Skin of body (tissue), 3 donors: ENCODE measurements at places on chromosomes 6 and 20. TPM values are rescaled to one million over a fixed set of nuclear protein-coding genes. Genes with fewer than 3 reads are reported as not detected.
A peak's percentile ranks its signal among the peaks of the same experiment; 100 is the strongest.

The FAM209B gene
- not detected for total RNA-seq

The FAM83B gene
- total RNA-seq = 47.7 TPM

- DNase-seq = peak; percentile 47
Observed at GRCh38 chr20:44211177-44212039, 837 bp upstream of the OSER1 start.

The PLTP gene
- total RNA-seq = 27.1 TPM

- no peak for DNase-seq
Observed at GRCh38 chr6:18997375-18997826, 610.3 kb downstream of the RNF144B start.

The WFDC11 gene
- total RNA-seq = not detected

The BPIFA1 gene
- total RNA-seq = not detected

DNA sequence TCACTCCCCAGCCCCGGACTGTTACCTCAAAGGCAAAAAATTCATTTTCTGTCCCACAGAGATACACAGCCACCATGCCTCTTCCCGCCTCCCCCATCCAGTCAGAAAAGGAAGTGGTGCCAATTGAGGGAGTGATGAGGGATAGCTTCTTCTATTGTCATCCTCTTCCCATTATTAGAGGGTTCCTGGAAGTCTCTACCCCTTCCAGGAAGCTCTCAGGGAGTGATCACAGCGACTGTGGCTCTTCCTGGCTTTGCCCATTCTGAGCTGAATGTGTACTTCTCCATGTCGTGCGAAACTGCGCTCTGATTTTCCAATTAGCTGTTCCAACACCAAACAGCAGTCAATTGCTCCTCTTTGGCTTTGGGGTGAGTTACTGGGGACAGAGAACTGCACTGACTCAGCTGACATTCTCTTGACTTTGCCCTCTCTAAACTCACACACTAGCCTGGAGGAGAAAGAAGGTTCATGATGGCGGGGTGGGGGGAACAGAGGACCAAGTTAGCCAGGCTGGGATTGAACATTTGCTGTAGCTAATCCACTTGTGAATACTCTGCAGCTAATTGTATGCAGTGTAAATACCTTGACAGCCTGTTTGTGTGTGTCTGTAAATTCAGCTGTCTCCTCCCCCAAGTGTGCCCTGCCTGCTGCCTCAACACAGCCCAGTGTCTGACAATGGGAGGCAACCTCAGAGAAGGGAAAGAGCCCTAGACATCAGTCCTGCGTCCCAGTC is 2.4 kb upstream of the MDGA1 start:
- no peak for DNase-seq

GRCh38 chr20:1334370-1334731 is 5.4 kb upstream of the SDCBP2 start:
- no peak for DNase-seq

The VWA7 gene
- total RNA-seq = 0.99 TPM

DNA sequence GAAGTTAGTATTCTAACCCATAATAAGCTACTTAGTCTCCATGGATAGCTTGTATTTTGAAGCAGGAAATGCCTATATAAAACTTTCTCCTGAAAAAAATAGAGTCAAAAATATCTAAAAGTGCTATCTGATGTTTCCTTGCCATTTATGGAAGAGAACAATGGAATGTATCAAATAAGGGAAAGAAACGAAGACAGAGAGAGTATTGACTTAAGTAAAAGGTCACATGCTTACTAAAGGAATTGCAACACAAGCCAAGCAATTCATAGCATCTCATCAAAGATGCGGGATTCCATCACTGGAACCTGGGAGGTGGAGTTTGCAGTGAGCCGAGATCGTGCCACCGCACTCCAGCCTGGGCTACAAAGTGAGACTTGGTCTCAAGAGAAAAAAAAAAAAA is 112.9 kb upstream of the DTNBP1 start:
- no peak for DNase-seq

The GNAS-AS1 gene
- 1.3 TPM for total RNA-seq

The MSH5 gene
- 9.1 TPM for total RNA-seq

- no peak for DNase-seq
Observed at GRCh38 chr6:3627501-3627900, 124.0 kb downstream of the PXDC1 start.

DNA sequence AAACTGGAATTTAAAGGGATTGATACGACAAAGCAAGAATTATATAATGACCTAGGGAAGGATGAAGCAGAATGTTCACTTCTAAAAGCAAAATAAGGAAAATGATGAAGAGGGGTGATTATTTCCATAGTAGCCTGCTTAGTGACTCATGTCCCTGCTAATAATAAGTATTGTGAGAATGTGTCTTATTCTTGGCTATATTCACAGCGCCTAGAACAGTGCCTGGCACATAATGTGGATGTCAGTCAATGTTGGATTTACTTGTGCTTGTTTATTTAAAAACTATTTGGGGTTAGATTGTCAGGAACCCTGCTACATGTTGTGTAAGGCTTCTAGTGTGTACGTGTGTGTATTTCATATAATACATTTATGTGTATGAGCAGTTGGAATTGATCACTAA is 85.1 kb downstream of the ZFAND3 start:
- no peak for DNase-seq

The OXT gene
- not detected for total RNA-seq

- no peak for DNase-seq
Observed at GRCh38 chr6:72620871-72621290, 983 bp upstream of the KCNQ5 start.

GRCh38 chr20:37407019-37407566 is 61.2 kb downstream of the SRC start:
- DNase-seq = no peak

DNA sequence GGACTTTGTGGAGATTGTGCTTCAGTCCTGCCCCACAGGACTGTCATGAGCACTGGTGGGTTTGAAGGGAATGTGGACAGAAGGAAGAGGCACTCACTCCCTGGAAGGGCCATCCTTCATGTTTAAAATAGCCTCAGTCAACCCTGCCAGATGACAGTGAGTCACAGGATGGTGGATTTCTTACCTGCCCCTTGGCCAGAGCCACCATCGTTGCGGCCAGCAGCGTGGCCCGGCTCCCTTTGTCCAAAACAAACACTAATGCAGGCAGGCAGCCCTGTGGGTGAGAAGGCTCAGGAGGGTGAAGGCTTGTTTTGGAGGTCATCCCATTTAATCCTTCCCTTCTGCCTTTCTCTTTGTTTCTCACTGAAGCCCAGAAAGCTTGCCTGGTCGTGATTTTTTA is 422.7 kb downstream of the CD83 start:
- no peak for DNase-seq

GRCh38 chr6:34595332-34596184 is 39.4 kb upstream of the SPDEF start:
- DNase-seq = no peak

The BPIFB4 gene
- not detected for total RNA-seq

The EPPIN gene
- not detected for total RNA-seq

The RBM12 gene
- 39.2 TPM for total RNA-seq

The CYP24A1 gene
- 1.3 TPM for total RNA-seq

DNA sequence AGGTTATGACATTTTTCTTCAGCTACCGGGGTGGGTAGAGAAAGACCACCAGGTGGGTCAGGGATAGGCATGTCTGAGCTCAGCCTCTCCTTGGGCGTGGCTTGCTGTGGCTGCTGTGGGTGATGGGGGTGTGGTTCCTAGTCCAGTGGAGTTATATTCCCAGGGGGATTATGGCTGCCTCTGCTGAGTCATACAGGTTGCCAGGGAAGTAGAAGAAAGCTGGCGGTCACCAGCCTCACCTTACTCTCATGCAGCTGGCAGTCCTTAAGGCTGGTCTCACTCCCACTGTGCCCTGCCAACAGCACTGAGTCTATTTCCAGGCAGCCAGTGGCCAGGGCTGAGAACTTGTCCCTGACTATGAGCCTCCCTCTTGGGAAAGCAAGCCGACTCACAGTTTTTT is 130.0 kb downstream of the SCP2D1 start:
- DNase-seq = no peak

DNA sequence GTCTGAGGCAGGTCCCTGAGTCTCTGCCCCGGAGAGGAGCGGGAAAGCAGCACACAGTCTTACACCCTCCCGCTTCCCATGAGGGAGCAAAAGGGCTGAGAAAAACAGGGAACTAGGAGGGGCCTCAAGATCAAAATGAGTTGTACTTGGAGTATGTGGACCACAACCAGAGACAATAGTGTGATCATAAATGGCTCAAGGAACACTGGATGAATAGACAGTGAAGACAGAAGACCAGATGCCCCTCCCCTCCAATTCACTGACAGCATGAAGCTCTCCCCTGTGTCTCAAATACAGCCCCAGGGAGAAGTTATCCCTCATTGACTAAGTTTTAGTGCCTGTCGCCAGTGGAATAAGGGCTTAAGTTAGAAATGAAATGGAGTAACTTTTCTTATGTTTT is 191.0 kb downstream of the TFAP2A start:
- no peak for DNase-seq

GRCh38 chr6:10382728-10383330 is 32.0 kb downstream of the TFAP2A start:
- no peak for DNase-seq

The LKAAEAR1 gene
- 0.39 TPM for total RNA-seq

- no peak for DNase-seq
Observed at GRCh38 chr6:39217177-39217864, 12.0 kb downstream of the KCNK5 start.

- DNase-seq = no peak
Observed at GRCh38 chr20:329851-330232, 4.5 kb downstream of the SOX12 start.

The TMEM244 gene
- 4.2 TPM for total RNA-seq

DNA sequence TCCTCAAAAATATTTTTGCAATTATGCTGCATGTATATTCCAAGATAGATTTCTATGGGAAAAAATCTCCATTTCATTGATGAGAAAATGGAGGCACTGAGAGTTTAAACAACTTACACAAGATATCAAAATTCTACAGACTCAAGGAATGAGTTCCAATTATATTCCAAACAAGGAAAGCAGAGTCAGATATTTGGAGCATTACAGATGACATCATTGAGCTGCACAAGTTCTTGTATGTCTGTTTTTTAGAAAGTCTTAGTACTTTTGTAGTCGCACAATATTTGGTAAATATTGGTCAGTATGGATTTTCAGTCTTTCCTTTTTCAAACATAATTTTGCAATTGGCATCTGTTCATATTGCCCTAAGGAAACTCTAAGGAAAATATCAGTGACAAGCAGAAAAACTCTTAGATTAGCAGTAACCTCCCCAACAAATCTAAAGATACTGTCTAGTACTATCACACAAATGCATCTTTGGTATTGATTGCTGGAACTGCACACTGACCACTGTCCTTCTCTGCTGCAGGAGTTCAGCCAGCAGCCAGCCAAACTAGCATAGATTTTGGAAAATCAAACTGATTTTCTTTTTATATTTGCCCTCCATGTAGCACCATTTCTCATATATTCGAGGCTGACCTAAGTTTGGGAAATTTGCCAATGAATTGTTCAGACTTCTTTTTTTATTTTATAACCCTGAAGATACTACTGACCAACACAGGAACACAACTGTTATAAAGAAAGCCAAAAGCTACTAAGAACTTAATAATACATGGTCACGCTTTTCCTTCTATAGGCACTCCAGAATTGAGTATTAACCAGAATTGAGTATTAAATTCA is 51.7 kb upstream of the TBX18 start:
- DNase-seq = peak; percentile 12

DNA sequence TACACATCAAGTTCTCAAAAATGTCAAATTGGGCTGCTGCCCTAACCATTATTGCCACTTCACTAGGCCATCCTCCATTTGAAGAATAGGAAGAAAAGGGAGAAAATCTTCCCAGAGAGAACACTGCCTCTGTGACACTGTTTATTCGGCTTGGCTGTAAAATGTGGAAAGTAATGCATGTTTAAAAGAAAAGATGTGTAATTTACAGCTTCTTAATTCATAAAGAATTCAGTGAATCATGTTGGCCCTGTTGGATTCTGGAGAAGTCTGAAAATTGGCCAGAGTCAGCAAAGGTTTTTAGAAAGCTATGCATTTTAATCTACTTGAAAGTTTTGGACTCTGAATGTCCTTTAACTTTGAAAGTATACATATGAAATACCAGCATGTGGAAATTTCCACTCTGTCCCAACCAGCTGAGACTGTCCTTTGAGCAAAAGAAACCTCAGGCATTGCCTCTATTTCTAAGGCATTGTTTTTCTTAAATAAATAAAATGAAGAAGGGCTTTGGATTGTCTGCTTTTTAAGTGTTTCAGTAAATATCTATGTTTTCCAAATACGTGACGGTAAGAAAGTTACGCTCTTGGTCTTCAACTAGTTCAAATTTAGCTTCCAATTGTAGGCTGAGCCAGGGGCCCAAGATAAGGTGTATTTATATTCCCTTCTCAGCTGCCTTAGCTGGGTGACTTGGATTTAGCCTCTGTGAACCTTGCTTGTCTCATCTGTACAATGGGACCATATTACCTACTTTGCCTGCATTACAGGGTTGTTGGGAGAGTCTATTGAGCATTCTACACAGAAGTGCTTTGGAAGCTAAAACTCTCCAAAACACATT is 222.2 kb downstream of the UST start:
- peak; percentile 78 for DNase-seq

DNA sequence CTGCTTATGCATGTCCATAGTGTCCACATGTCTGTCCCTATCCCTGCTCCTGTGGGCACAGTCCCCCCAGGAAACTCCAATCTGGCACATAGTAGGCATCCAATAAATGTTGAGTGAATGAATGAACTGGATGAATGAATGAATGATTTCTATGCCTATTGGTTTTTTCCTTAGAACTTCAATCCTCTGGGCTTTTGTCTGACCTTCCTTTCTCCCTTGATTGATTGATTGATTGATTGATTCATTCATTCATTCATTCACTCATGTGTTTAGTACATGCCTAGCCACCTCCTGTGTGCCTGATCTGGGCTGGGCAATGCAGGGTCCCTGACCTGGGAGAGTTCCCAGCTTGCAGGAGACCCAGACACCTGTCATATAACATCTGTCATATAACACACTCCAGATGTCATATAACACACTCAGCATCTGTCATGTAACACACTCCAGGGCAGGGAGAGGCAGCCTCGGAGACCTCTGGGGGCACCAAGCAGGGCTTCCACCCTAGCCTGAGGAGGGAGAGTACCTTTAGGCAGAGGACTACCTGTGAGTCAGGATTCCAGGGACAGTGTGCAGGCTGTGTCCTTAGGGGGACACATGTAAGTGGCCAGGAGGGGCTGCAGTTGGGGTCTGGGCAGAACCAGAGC is 17.9 kb downstream of the VSTM2L start:
- no peak for DNase-seq

The MYBL2 gene
- total RNA-seq = 4.2 TPM

DNA sequence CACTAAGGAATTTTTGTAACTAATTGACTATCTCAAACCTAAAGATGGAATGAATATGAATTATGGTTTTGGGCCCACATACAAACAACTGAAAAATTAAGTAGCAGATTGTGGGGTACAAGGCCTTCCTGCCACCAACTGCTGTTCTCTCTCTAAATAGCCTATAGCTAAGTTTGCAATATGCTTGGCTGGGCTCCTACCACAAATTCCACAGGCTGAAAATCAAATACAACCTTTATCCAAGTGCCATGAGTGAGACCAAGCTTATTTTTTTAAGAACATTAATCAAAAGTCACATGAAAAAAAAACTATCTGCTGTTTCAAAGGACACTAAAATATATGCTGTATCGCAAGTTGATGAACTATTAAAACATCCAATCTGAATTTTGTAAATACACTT is 52.1 kb downstream of the TENT5A start:
- no peak for DNase-seq
